Activated T-helper 1 cell treated with Interleukin-2 at 50 U/mL for 16 hours (primary cell): ENCODE measurements at places on chromosomes 11 and 22.

GRCh38 chr11:84673753-84674152, 953.4 kb downstream of the DLG2 start:
- no peak for DNase-seq

DNA sequence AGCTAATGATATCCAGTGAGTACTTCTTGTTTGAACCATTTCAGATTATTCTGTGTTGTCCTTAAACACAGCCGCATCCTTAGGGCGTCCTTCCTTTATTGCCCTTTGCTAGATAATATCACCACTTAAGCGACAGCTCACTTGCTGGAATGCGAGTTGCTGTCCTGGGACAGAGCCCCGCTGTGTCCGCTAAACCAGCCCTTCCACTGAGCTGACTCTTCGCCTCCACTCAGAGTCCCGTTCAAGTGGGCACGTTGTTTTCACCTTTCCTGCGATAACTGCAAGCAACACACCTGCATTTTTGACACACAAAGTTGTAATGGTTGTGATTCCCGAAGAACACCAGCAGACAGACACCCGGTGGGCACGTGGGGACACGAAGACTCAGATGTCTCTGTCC, 140.0 kb downstream of the TBC1D22A start:
- no peak for DNase-seq

- no peak for DNase-seq
Measured at GRCh38 chr22:26744892-26745808, 87.8 kb downstream of the MIAT start.

DNA sequence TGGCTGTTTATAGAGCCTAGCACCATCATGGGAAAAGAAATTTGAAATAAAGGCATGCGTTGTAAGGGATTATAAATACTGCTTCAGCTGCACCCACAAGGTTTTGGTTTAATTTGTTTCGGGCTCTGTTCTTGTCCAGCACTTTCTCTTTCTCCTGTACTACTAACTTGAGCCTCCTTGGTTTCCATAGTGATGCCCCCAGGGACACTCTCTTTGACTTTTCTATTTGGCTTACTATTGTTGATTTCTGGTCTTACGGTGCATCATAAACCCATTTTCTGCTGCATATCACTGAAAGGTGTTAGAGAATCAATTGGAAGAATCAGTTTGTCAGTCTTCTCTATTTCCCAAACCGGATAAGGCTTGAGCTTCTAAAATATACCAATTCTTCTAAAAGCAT, 1674.3 kb upstream of the RAG2 start:
- no peak for DNase-seq

GRCh38 chr22:49728570-49729271, 99.0 kb downstream of the BRD1 start:
- DNase-seq = no peak

- no peak for DNase-seq
Measured at GRCh38 chr22:42945736-42946135, 69.2 kb downstream of the PACSIN2 start.

GRCh38 chr11:76740772-76741171, 42.4 kb upstream of the TSKU start:
- no peak for DNase-seq

- no peak for DNase-seq
Measured at GRCh38 chr22:42603427-42603826, 11.3 kb downstream of the POLDIP3 start.

DNA sequence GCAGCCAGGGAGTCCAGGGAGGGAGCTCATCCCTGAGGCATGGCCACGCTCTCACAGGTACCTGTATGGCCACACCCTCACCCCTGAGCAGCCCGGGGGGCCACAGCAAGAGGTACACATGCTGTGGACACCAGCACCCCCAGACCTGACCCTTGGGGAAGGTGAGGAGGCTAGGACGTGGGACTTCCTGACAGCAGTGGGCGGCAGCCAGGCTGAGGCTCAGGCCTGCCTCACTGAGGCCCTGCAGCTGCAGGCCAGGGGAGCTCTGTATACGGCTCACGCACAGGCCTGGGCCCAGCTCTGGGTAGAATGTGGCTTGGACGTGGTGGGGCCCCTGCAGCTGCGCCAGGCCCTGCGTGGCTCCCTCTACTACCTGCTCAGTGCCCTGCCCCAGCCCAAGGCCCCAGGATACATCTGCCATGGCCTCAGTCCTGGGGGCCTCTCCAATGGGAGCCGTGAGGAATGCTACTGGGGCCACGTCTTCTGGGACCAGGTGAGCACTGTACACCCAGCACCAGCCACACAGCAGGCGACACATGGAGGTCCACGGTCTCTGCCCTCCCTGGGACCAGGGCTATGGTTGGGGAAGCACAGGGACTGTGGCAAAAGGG, 1.8 kb downstream of the PGGHG start:
- no peak for DNase-seq

- DNase-seq = no peak
Measured at GRCh38 chr11:115201111-115201792, 303.0 kb downstream of the CADM1 start.

DNA sequence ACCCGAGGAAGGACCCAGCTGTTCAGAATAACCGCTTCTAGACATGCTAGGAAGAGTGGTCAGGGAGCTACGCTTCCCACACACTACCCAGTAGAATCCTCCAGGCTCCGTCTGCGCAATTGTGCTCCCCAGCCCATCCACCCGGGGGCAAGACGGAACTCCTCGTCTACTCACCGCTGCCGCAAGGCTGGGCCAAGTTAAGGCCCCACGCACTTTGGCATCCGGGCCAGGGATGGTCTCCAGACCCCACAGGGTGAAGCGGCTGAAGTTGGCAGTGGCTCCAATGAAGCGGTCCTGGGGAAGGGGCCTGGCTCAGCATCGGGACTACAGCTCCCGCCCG, 757 bp downstream of the RNASEH2C start:
- no peak for DNase-seq

- no peak for DNase-seq
Measured at GRCh38 chr22:33829546-33830280, 90.6 kb downstream of the LARGE1 start.

GRCh38 chr22:31680861-31681341, 18.9 kb upstream of the PISD start:
- DNase-seq = no peak

GRCh38 chr22:21448627-21449416, 18.4 kb upstream of the TMEM191C start:
- no peak for DNase-seq

- DNase-seq = no peak
Measured at GRCh38 chr11:64729851-64730382, 6.9 kb upstream of the NRXN2 start.

DNA sequence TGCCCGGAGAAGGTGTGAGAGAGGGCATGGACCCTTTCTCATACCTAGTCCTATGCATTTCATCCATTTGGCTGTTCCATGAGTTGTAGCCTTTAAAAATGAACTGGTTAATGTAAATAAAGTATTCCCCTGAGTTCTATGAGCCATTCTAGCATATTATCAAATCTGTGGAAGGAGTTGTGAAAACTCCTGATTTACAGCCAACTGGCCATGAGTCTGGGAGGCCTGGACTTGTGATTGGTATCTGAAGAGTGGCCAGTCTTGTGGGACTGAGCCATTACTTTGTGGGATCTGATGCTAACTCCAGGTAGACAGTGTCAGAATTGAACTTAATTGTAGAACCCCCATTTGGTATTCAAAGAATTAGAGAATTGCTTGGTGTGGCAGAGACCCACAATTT, 48.4 kb downstream of the FAM118A start:
- no peak for DNase-seq

DNA sequence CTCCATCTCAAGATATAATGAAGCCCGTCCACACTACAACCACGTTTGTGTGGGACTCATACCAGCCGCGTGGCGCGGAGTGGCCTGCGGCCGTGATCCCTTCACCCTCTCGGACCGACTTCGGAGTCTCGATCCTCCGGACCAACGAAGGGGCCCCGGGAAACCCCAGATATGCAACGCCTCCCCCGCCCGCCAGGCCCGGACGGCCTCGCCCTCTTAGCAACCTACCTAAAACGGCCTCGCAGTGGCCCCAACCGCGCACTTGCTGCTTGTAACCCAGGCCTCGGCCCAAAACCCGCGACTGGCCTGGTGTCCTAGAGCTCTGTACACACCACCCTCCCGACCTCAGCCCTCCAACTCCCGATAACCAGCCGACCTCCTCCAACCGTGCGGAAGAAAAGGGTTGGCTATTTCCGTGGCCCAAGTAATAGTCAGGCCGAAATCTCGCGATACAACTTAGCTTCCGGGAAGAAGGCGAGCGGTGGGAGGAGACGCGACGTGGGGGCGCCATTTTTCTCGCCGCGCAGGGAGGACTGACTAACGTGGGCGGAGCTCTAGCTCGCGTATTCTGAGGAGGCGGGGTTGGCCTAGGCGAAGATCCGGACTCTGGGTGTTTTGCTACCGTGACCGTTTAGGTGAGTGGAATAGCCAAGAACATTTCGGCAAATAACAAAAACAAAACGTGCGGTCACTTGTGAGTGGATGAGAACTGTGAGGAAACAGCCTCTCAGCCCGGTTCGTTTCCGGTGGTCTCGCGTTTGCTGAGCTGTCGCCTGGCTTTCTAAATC, at the start of the genes C11orf54 and TAF1D:
C11orf54 (plus strand) TSS at position 579 of the 788 bp plus-strand sequence. CDS start 5,722 bp downstream, outside the sequence.
TAF1D (minus strand) TSS at position 402 of the 788 bp plus-strand sequence. CDS start 2,191 bp downstream, outside the sequence.
- peak; percentile 92 for DNase-seq

DNA sequence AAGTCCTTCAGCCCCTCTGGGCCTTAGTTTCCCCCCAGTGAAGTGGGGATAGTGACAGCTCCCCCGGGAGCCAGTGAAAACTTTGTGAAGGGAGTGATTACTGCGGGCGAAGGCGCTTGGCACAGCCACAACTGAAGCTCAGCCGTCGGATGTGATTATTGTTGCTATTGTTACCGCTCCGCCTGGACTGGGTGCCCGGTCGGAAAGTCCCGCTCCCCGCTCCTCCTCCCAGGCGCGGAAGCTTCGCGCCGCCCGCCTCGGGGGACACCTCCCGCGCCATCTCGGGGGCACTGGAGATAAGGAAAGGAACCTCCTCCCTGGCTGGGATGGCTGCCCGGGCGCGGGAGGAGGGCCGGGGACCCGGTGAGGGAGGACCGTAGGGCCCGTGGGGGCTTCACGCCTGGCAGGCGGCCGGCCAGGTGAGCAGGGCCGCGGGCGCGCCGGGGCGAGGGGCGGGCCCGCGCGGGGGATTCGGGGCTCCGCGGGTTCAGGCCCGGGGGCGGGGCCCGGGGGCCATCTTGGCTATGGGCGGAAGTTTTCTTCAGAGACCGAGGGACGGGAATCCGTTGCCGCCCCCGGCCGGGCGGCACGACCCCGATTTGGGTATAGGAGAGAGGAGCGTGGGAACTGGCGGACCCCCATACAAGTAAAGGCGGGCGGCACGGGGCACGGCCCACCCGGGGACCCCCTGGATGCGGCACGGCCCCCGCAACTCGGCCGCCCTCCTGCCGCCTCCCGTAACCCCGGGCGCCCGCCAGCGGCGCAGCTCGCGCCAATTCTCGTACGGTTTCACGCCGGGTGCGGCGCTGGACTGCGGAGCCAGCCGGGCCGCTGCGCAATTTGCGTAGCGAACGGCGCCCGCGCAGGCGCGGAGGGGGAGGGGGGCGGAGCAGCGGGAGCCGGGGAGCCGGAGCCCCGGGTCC, at the start of gene GPR137:
GPR137 (plus strand) TSS at position 887 of the 923 bp plus-strand sequence. CDS start 677 bp downstream, outside the sequence.
- peak; percentile 89 for DNase-seq

GRCh38 chr11:67732045-67732787, 57.8 kb upstream of the ALDH3B2 start:
- peak; percentile 10 for DNase-seq

GRCh38 chr11:65498042-65498726, 661 bp upstream of the MALAT1 start:
- DNase-seq = peak; percentile 50

- DNase-seq = no peak
Measured at GRCh38 chr11:124310721-124311120, 3.0 kb downstream of the OR8D1 start.

DNA sequence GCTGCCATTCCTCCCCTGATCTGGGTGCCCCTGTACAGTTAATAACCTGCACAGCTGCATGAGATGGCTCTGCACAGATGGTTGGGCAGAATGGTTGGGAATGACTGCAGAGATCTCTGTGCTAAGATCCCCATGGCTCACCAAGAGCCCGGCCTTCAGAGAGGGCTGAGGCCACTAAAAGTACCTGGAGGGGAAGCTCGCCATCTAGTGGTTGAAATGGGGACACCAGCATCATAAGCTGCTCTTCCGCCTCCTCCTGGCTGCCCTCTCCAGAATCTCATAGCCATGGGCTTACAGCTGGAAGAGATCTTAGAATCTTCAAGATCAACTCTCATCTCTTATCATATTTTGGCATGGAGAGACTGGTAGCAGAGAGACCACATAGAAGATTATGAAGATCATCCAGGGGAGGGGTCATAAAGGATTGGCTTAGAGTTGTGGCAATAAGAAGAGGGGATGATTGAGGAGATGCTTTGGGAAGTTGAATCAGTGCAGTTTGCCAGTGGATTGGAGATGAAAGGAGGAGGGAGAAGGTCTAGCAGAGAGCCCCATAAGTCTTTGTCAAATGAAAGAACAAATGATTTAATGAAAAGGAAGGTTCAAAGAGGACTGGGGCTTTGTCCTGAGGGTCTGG, 22.0 kb upstream of the TLCD5 start:
- peak; percentile 20 for DNase-seq

DNA sequence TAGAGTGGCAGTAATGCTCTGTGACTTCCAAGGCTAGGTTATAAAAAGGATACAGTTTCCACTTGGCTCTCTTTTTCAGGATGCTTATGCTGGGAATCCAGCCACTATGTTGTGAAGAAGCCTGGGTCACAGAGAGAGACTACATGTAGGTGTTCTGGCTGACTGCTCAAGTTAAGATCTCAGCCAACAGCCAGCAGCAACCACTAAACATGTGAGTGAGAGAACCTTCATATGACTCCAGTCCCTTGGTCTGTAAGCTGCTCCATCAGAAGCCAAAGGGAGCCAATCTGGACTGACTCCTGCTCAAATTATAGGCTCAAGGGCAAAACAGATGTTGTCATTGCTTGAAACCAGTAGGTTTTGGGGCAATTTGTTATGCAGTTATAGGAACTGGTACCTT, 162.7 kb downstream of the MAML2 start:
- no peak for DNase-seq

- DNase-seq = no peak
Measured at GRCh38 chr11:43582863-43583462, 97.6 kb upstream of the HSD17B12 start.

- DNase-seq = no peak
Measured at GRCh38 chr11:5036669-5037068, 9.7 kb upstream of the OR52J3 start.

GRCh38 chr11:81839976-81840375, 893.7 kb downstream of the FAM181B start:
- DNase-seq = no peak

DNA sequence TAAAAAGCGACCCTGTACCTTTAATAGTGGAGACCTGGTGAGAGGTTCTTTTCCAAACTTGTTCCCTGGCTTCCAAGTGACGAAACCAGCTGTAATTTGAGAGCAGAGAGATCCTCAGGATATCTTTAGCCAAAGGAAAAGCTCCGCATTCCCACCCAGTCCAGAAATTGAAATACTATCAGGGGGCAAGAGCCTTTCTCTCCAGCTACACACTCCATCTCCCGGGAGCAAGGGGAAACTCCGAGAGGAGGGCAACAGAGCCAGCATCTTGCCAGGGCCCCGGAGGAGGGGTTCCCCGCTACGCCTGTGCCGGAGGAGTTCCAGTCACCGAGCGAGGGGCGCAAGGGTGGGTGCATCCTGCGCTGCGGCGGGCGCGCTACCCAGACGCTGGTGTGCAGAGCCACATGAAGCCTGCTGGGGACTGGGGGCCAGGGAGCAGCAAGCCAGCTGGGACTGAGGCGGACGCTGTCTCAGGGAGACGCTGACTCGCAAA, at the start of gene FIBIN:
FIBIN (plus strand) TSS at position 148 of the 493 bp plus-strand sequence. CDS start 415 bp downstream, outside the sequence.
- DNase-seq = no peak
